ENCODE measurements at places on chromosomes 11 and 22. TPM values are rescaled to one million over a fixed set of nuclear protein-coding genes. Genes with fewer than 3 reads are reported as not detected.

PIH1D2 gene
- 7.2 TPM for polyA plus RNA-seq

APOL5 gene
- polyA plus RNA-seq, result not detected

NPAS4 gene
- not detected for polyA plus RNA-seq

TEX12 gene
- 0.77 TPM for polyA plus RNA-seq

OR8J1 gene
- not detected for polyA plus RNA-seq

OR51E2 gene
- not detected for polyA plus RNA-seq

CLMP gene
- 103 TPM for polyA plus RNA-seq

OR5B21 gene
- polyA plus RNA-seq, result not detected

CATSPER1 gene
- 0.59 TPM for polyA plus RNA-seq

GAL3ST3 gene
- polyA plus RNA-seq, result 8.7 TPM

All from Purkinje cell (primary cell).